ENCODE measurements at places on chromosomes 6 and 20.

DNA sequence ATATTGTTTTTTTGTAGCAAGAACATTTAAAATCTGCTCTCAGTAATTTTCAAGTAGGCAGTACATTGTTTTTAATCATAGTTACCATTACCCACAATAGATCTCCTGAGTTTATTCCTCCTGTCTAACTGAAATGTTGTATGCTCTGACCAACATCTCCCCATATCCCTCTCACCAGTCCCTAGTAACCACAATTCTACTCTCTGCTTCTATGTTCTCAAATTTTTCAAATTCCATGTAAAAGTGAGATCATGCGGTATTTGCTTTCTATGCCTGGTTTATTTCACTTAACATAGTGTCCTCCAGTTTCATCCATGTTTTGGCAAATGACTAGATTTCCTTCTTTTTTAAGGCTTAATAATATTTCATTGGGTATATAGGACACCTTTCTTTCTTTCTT is 300.5 kb downstream of the KCNQ5 start:
- DNase-seq, result no peak

DNA sequence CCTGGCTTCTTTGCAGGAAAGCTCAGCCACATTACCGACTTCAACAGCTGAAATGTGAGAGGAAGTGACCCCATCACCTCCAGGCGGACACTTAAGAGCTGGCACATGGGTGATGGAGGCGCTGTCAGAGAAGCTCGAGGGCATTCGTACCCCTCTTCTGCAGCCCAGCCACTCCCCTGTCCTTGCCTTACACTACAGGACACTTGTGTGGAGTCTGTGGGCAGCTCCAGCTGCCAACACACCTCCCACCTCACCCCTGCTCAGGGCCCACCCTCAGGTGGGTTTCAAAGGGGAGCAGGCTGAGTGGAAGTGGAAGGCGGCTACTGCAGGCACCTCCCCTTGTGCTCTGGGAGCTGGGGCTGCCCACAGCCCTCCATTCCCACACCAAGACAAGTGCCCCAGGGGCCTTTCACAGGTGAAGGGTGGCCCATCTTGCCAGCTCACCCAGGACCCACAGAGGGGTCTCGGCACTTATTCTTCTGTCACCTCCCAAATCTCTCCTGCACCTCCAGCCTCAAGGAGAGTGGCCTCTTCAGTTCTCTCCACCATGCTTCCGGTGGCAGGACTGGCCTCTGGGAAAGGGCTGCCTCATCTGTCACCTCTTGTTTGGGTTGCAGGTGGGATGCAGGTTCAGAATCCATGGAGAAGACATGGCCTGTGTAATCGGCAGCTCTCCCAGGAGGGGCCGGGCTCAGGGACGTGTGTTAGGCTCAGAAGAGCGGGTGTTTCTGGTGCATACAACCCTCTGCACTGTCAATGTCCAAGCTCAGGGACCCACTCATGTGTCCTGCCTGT is 49.8 kb downstream of the IRF4 start:
- DNase-seq, result no peak

DNA sequence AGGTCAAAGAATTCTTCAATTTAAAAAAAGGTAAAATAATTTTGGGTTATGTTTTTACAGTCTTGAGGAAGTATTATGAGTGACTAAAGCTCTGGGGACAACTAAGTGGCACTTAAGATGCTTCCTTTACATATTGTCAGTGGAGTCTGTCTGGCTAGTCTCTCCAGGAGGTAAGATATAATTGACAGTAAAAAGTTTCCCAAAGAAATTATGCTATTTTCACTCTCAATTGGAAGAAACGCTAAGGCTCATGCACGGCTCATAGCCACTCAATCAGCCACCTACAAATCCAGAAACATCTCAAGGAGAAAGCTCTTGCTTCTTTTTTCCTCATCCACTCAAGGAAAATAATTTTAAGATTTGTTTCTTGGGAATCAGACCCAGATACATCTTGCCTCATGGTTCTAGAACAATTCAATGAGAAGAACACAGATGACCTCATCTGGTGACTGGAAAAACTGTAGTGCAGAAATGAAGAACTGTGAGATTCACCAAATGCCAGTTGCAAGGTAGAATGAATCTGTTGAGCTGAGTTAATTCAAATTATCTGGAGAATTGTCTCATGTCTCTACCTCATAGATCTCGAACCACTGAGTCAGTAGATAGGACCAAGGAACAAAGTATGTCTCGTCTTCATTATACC is 252.9 kb downstream of the TPBG start:
- no peak for DNase-seq

DNA sequence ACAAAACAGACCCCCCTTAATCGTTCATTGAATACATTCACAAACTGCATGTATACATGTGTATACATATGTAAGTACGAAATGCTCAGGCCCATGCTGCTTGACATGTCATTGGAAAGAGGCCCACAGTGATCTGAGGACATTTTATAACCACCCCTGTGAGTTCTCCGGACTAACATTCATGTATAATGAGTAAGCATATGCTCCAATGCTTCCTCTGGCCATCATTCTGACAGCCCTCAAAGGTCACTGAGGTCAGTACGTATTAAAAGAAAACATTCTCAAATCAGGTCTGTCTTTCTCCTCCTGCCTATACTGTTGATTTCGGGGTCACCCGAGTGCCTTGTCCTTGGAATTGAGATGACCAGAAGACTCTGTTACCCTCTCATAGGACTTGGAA is 54.9 kb downstream of the TENT5A start:
- DNase-seq, result no peak

GRCh38 chr6:87674290-87674689 is 27.7 kb downstream of the AKIRIN2 start:
- DNase-seq, result no peak

DNA sequence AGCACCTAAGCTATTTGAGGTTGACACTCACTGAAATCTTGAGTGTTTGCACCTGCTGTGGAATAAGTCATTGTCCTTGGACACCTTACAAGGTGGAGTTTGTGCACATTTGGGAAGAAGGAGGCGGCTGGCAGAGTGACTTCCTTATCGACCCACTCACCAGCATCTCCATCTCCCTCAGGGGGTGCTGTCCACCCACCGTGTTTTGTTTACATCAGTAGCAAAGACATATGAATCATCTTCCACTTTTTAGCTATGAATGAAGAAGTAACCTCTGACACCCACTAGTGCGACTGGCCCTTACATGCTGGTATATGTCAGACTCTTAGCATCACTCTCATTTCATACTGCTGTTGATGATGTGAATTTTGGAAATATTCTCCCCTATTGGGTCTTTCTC is 119.5 kb upstream of the SGK1 start:
- no peak for DNase-seq

DNA sequence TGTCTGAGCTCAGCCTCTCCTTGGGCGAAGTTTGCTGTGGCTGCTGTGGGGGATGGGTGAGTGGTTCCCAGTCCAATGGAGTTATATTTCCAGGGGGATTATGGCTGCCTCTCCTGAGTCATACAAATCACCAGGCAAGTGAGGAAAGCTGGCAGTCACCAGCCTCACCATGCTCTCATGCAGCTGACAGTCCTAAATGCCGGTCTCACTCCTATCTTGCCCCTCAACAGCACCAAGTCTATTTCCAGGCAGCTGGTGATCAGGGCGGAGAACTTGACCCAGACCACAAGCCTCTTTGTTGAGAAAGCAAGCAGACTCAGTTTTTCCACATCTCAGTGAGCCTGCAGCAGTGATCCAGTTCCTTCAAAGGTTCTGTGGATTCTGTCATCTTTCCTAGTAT is 98.9 kb downstream of the TBC1D32 start:
- no peak for DNase-seq

- DNase-seq, result no peak
Observed at GRCh38 chr20:37867289-37868195, 35.4 kb upstream of the VSTM2L start.

DNA sequence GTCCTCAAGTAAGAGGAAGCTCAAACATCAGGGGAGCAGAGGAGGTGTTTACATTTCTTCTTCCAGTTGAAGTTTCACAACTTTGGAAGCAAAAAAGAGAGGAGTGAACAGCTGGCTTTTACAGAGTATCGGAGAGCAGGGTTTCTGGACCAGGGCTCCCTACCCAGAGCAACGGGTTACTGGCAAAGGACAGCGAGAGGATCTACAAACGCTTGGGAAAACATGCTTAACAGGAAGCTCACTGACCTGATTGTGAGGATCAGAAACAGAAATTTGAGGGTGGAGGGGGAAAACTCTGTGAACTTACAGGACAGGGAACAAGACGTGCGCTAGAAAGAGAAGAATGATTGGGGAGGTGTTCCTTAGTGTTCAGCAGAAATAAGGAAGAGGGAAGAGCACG is 85.7 kb upstream of the TAB2 start:
- no peak for DNase-seq

DNA sequence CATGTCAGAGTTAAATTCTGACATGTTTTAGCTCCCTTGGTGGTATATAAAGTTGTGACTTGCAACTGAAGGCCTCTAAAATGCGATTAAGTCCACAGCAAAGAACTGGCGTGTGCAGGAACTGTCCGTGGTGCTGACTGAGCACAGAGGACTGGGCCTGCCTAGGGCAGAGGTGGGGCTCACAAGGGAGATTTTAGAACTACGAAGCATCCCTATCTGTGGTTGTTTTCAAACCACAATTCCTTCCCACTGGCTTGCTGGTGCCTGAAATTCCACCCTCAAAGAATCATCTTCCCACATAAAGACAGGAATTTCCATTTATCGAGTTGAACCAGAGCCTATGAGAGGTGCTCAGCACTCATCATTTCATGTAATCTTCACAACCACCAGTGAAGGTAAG is 30.1 kb downstream of the RIMS4 start:
- DNase-seq, result peak; percentile 26

GRCh38 chr20:21147593-21147992 is 21.7 kb downstream of the KIZ start:
- DNase-seq, result no peak

DNA sequence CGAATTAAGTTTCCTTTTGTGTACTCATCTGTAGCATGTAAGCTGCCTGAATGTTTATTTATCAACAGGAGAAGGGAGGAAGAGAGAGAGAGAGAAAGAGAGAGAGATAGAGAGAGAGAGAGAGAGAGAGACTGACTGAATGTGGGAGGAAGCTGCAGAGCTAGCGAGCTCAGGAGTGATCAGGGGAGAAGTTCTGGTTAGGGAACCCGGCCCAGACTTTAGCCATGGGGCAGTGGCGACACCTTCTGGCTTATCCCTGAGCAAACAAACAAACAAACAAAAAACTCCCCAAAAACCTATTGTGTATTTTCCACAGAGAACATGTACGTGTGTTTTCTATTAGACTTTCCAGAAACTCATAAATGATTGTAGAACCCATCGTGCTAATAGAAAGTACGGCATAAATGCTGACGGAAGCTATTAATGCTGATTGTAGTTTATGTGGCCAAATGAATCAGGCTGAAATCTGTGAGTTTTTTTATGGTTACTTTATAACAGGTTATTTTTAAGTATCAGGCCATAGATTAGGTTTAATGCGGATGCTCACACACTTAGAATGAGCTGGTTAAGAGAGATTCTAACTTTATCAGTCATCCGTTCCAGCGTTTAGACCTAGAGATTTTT is 92.8 kb downstream of the CLIC5 start:
- DNase-seq, result no peak

DNA sequence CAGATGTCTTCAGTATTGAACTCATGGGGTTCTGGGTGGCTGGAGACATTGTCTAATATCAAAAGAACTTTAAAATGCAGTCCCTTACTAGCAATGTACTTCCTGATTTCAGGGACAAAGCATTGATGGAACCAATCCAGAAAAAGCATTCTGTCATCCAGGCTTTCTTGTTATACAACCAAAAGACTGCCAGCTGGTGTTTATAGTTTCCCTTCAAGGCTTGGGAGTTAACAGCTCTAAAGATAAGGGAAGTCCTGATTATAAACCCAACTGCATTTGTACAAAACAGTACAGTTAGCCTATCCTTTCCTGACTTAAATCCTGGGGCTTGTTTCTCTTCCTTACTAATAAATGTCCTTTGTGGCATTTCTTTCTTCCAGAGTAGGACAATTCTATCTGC is 160.0 kb downstream of the COL21A1 start:
- no peak for DNase-seq

- DNase-seq, result no peak
Observed at GRCh38 chr6:23524548-23524947, 601.5 kb upstream of the NRSN1 start.

DNA sequence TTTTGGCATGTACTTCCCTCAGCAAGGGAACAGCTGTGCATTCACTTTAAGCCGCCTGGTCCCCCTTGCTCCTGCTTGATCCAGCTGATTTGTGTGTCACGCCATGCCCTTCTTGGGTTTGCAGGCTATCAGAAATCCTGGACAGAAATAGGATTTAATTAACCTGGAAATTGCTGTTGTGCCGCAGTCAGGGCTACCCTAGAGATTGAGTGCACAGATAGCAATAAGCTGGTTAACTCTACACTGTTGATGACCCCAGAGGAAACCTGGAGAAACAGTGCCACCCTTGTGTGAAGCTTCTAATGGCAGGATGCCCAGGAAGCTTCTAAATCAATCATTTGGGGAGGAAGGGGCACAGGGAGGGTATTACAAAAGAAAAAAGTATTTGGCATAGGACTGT is 199.0 kb downstream of the JARID2 start:
- no peak for DNase-seq

DNA sequence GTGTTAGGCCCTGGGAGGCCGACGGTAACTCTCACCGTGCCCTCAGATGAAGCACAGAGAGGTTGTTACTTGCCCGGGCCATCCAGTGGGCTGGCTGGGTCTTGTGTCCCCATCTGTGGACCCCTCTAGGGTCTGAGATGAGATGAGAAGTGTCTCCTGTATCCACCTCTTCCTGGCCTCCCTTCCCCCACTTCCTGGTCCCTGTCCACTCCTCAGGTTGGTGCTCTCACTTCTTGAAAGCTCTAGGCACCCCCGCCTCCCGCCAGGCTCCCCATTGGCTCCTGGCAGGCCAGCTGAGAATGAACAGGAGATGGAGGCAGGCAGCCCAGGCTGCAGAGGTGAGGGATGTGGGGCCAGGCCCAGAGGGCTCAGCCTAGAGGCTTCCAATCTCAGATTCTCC is 1.5 kb downstream of the MMP24OS start:
- DNase-seq, result no peak

DNA sequence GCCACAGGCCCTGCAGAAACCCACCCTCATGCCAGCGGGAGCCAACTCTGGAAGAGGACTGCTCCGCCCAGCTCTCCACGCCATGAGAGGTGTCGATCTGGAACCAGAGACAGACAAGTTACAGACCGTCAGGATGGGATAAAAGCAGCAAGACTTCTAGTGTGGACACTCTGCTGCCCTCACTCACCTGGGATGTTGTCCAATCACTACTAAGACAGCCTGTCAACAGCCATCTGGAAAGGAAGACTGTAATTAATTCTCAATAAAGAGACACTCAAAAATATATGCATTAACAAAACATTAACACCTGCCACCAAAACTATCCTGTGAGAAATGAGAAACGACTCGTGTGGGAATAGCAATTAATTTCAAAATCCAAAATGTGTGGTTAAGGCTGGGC is 28.3 kb downstream of the SLC2A4RG start:
- DNase-seq, result no peak

- DNase-seq, result no peak
Observed at GRCh38 chr20:31566658-31567379, 38.3 kb upstream of the ID1 start.

All from HS-27A (cell line).